NCI-H1092 (cell line): ENCODE measurements at places on chromosomes 1 and 21.

DNA sequence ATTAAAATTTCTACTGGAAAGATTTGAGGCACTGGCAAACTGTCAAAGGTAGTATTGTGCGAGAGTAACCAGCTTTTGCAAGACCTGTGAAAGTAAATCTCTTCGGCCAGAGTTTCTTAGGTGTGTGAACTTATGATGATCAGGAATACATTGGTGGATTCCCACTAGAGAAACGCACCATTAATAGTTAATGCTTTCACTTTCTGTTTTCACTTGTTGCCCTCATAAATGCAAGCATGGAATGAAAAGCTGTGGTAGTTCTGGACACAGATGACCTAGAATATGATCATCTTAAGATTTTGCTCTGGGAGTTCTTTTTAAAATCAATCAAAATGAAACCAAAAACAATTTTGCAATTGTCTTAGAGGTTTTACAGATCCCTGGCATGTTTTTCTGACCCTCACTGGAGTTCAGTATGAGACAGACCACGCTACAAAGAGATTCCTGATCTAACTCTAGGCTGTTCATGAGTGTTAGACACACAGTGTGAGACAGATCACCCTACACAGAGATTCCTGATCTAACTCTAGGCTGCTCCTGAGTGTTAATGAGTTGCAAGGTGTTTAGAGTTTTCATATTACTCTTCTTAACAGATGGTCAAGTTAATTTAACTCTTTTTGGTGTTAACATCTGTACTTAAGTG, 98.8 kb downstream of the SDCCAG8 start:
- no peak for DNase-seq

- no peak for DNase-seq
Observed at GRCh38 chr1:87821335-87821697, 492.6 kb downstream of the LMO4 start.

DNA sequence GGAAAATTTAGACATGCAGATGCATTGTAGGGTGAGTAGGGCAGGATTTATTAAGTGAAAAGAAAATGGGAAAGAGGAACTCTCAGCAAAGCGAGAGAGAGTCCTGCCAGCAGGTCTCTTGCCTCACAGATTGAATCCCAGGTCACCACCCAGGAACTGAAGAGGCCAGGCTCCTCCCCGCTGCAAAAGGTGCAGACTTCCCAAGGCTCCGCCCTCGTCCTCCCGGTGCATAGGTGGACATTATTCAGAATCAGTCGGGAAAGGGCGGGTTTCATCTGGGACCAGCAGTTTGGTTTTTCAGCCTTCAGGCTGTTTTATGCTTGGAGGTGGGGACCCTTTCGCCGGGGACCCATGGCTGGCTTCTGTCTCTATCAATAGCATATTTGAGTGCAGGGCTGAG, 41.6 kb upstream of the APP start:
- no peak for DNase-seq

DNA sequence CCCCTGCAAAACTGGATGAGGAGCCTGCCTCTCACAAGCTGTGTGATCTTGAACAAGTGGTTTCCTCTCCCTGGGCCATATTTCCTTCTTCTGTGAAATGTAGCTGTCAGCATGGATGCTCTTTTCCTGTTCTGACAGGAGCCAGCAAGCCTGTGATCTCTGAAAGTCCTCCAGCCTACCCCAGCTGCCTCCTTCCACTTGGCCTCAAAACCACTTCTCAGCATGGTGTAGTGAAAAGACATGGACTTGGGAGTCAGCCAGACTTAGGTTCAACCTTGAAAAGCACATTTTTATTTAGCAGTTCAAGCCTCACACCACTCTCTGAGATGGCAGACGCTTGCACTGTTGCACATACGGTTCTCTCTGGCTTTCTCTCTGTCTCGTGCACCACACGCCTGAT, 292.9 kb upstream of the DUSP10 start:
- DNase-seq: no peak

DNA sequence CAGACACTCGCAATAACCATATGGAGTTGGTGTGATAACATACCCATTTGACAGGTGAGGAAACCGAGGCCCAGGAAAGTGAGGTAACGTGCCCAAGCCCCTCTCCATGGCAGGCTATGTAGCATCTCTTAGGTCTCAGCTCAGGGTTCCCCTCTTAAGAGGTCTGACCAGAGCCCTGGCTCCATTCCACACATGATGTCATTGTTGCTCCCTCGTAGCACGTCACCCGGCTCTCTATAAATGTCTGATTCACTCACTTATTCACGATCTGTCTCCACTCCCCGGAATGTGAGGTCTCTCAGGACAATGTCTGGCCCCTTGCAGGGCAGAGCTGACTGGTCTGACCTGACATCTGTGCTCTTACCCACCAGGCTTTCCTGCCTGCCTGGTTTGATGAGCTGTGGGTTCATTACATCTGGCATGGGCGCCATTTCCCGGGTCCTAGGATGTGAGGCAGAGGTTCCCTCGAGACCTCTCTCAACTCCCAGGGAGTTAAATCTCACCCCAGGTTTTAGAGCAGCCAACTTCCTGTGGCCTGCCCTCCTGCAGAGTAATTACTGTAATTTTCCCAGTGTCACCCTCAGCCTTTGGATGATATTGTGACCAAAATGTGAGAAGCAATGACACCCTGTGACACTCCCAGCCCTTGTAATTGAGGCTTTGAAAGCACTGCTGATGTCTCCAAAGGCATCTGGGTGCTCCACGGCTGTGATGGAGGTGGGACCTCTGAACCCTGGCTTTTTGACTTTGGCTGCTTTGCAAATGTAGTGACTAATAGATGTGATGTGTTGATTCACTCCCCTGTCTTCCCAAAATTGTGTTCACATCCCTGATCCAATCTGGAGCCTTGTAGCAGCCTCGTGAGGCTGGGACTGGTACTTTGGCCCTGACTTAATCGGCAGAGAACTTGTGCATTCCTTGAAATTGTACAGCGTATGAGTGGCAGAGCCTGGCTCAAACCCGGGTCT, 10.6 kb downstream of the ACTL8 start:
- no peak for DNase-seq

GRCh38 chr1:42639116-42639515, 19.1 kb upstream of the PPIH start:
- DNase-seq: no peak

GRCh38 chr21:37460196-37460595, 93.6 kb downstream of the DYRK1A start:
- no peak for DNase-seq

- DNase-seq: no peak
Observed at GRCh38 chr1:66788231-66788939, 12.7 kb downstream of the INSL5 start.

- DNase-seq: no peak
Observed at GRCh38 chr1:246377625-246378153, 129.4 kb downstream of the SMYD3 start.

- no peak for DNase-seq
Observed at GRCh38 chr1:174217787-174218574, 58.7 kb downstream of the RABGAP1L start.

DNA sequence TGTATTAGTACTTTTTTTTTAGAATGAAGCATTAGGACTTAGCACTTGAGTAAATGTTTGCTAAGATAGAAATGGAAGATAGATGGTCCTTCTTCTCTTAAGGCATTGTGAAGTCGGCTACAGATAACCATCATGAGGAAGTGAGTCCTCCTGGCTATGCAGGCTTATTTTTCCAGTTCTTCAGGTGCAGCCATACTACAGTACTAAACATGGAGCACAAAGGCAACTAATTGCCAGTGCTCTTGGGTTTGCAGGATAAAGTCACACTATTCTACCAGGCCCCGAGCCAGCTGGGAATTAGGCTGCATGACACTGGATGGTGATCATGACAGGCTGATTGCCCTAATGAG, 197.3 kb upstream of the SGIP1 start:
- no peak for DNase-seq

DNA sequence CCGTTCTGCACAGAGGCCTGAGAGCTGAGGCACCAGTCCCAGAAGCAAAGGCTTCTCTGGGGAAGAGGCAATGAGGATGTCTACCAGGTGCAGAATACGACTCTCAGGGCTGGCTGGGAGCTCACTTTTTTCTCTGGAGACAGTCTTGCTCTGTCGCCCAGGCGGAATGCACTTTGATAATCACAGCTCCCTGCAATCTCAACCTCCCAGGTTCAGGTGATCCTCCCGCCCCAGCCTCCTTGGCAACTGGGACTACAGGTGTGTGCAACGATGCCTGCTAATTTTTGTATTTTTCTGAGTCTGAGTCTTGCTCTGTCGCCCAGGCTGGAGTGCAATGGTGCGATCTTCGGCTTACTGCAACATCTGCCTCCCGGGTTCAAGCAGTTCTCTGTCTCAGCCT, 17.6 kb downstream of the NADK start:
- DNase-seq: no peak

- DNase-seq: no peak
Observed at GRCh38 chr1:54405898-54406293, 298 bp downstream of the SSBP3 start.

DNA sequence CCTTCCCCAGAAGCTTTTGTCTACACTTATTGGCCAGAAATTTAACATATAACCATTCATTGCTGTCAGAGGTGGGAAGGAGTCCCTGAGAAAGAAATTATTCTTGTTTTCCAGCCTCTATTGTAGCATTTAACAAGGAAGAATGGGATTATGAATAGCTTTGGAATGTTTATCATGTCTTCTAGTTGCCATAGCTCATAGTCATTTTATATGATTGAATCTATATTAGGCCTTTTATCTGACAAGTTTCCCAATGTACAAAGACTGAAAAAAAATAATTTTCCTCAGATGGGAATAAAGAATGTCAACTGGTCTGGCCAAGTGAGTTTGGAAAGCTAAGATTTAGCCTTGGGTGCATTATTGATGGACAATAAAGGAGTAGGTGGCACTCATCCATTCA, 28.3 kb downstream of the PTPRC start:
- no peak for DNase-seq

DNA sequence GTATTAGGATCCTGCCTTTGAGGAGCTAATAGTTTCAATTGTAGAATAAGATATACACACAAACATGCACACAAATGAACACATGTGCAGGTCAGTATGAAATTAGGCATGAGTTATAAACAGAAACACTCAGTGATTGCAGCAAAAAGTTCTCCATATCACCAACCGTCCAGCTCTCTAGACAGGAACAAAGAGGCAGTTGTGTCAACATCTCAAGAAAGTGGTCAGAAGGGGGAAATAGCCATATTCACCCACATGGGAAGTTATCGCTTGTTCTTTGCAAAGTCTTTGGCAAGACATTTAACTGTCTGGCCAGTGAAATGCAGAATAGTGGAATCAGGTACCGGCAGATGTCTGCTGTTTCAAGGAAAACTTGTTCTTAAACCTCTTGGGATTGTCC, 29.4 kb upstream of the PIGC start:
- DNase-seq: no peak

DNA sequence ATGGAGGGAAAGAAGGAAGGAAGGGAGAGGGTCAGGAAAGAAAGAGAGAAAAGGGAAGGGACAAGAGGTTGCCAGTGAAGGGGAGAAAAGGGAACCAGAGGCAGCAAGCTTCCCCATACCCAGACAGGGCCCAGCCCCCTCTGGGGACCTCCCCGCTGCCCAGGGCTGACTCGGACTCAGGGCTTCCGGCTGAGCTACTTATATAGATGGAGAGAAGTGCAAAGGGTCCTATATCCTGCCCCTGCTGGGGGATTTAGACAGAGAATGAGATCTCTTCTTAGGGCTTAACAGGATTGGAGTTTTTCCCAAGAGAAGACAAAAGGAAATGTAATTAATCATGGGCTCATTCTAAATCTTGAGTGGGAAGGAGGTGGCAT, at the start of gene ETV3L:
ETV3L (minus strand) TSS at position 176 of the 377 bp plus-strand sequence. CDS start 285 bp downstream, outside the sequence.
- no peak for DNase-seq

DNA sequence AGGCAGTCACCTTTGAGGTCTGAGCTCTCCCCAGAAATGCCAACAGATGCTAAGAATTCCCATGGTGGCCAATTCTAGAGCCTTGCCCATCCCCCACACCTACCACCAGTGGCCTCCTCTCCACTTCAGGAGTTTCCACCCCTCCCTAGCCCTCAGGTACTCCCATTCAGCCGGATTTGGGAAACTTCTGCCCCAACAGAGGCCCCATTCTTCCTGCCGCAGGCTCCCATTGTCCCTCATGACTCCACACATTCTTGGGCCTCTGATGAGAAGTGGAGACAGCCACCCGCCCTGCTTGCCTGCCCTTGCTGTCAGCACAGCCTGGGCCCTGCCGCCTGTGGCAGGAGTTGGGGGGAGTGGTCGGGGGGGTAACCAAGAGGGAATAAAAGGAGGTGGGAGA, 4.6 kb downstream of the BLACAT1 start:
- DNase-seq: no peak

GRCh38 chr1:156471496-156472490, 28.8 kb downstream of the MEF2D start:
- peak; percentile 82 for DNase-seq

DNA sequence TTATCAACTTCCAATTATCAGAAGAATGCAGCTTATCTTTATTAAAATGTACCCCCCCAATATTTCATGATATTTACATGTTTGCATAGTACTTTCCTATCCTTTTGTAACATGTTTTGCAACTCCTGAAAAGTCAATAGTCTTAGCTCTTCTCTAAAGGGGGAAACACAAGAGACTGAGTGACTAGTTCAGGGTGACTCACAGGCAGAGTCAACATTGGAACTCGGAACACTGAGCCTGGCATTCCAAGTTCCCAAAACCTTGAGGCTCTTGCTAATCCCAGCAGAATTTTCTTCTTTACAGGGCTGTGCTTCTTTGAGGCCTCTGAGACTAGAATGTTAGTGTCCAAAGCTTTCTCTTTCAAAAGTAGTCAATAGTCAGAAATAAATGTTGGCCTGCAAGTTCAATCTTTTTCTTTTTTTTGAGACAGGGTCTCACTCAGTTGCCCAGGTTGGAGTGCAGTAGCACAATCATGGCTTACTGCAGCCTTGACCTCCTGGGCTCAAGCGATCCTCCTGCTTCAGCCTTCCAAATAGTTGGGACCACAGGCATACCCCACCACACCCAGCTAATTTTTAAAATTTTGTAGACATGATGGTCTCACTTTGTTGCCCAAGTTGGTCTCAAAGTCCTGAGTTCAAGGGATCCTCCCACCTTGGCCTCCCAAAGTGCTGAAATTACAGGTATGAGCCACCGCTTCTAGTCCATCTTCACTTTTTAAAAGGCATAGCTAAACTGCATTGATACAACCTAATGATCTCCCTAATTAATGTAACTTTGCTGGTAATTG, 37.5 kb downstream of the ZNF281 start:
- no peak for DNase-seq

- DNase-seq: no peak
Observed at GRCh38 chr1:11483581-11484320, 4.8 kb downstream of the DISP3 start.

- DNase-seq: no peak
Observed at GRCh38 chr1:235888119-235888643, 21.5 kb upstream of the LYST start.

GRCh38 chr1:202540014-202540413, 170.2 kb downstream of the SYT2 start:
- DNase-seq: no peak

- no peak for DNase-seq
Observed at GRCh38 chr1:210597555-210598134, 268.9 kb downstream of the HHAT start.
